ENCODE measurements at places on chromosomes 4 and X.

DNA sequence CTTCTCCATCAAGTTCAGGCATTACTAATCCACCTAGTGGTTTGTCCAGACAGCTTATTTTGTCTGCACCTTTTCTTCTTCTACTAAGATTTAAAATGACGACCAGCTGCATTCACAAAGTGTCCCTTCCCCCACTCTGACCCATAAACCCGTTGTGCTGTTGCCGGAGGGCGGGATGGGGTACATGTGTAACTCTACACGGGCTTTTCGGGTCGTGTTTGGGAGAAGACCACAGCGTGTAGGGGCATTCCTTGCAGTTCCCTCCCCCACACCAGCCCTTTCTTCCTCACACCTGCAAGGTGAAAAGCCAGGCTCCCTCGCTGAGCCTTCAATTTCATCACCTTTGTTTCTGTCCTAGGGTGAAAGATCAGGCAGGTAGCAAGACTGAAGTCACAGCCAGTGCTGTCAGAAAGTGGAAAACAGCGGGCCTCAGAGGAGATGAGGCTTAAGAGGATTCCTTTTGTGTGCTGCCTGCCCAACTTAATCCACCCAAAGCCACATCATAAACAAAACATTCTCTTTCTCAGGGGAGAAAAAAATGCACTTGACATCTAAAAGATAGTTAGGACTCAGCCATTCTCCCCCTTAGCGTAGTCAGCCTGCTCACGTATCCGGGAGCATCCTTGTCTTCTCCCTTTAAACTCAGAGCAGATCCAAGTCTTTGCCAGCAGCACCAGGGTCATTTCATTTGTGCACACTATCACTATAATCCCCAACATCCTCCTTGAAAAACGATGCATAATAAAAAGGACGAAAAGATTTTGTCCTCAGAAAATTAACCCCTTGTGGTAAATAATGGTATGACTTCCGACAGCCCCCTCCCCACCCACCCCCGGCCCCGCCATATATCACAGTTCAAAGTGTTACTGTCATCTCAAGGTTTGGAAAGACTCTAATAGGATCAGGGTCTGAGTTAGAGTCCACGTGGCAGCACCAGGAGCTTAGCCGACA, 599.0 kb downstream of the RAB28 start:
- DNase-seq, result no peak

- no peak for DNase-seq
These were observed 308.7 kb downstream of the PRDM5 start for GRCh38 chr4:120613778-120614177.

- peak; percentile 54 for DNase-seq
These were observed 58.0 kb downstream of the AR start for GRCh38 chrX:67601771-67602170.

GRCh38 chrX:77795124-77795523, 9.1 kb upstream of the ATRX start:
- no peak for DNase-seq

DNA sequence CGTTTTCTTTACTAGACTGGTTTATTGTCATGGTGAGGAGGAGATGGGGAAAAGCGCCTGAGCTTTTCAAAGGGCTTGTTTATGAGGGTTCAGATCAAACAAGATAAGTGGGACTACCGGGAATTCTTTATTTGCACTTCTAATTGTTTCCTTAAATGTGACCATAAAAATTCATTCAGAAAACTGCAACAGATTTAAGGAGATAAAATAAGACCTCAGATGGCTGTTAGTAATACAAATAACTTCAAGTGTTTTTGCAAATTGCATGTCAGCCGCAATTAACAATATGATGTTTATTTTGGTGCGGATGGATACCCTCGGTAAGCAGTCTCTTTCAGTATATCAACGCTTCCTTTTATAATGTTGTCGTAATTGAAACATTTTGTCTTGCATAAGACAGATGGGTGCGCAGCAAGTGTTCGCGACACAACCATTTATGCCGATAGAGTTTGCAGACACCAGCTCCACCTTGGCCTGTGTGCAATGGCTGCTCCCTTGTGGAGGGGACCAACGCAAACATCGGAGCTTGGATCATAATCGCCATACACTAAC, 151.0 kb downstream of the C4orf33 start:
- no peak for DNase-seq

GRCh38 chrX:134546187-134546586, 86.2 kb downstream of the HPRT1 start:
- no peak for DNase-seq

DNA sequence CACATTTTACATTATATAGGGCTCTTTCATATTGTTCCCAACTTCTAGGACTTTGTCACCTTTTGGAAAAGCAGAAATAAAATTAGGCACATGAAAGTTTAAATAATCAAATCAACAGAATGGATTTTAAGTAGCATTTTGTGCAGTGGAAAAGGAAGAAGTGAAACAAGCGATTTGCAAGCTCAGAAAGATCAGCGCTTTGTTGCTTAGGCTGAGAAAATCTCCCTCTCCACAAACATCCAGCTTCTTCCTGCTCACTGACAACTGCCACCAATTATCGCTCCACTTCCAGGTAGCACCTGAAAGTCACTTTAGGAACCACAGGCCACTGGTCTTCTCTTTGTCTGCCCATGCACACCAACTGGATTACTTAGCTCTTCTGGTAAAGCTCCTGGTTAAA, 2.0 kb upstream of the PDK3 start:
- no peak for DNase-seq

- peak; percentile 13 for DNase-seq
These were observed 73.4 kb upstream of the EDNRA start for GRCh38 chr4:147407261-147408045.

- no peak for DNase-seq
These were observed 40.5 kb downstream of the BBS12 start for GRCh38 chr4:122772986-122773385.

- DNase-seq, result peak; percentile 47
These were observed 23.6 kb downstream of the CA5B start for GRCh38 chrX:15761564-15762191.

All from EH (cell line).